ENCODE measurements at places on chromosomes 5 and 9.

GRCh38 chr9:37938121-37938891 is 34.4 kb upstream of the SLC25A51 start:
- no peak for DNase-seq

GRCh38 chr9:91677331-91677730 is 253.7 kb upstream of the NFIL3 start:
- no peak for DNase-seq

DNA sequence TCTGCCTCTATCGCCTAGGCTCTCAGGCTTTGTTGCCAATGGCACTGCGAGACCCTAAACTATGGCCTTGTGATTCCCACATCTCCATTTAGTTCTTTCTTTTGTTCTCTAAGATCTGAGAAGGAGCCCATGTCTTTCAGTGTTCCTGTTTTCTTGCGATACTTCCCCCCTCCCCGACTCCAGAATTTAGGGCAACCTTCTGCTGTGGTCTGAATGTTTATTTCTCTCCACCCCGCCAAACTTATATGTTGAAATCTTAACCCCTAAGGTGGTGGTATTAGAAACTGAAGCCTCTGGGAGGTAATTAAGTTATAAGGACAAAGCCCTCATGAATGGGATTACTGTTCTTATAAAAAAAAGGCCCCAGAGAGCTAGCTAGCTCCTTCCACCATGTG is 6.4 kb downstream of the TMC1 start:
- DNase-seq, result no peak

- no peak for DNase-seq
Observed at GRCh38 chr5:169474226-169474625, 109.3 kb upstream of the SPDL1 start.

GRCh38 chr5:84059672-84060071 is 325.0 kb downstream of the EDIL3 start:
- DNase-seq, result no peak
